ENCODE measurements at places on chromosomes 6 and 20.

- DNase-seq: no peak
Measured at GRCh38 chr6:11437824-11438459, 99.6 kb upstream of the TMEM170B start.

GRCh38 chr20:20930500-20930899 lies 175.7 kb downstream of the LINC00237 start:
- DNase-seq: no peak

DNA sequence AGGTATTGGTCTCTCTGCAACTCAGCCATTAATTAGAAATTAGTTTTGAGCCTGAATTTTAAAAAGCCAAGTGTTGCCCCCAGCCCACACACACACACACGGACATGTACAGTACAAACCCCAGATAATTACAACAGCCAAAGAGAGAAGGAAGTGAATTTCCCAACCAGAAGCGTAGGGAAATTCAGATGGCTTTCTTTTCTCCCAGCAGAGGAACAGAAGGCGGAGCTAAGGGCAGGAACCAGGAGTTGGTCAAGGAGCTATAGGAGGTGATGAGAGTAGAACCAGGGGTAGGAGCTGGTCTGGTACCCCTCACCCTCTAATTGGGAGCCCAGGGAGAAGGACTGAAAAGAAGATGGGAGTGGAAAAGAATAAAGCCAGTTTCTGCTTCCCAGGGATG lies 3.9 kb upstream of the ZBTB9 start:
- DNase-seq: no peak

- no peak for DNase-seq
Measured at GRCh38 chr20:8663424-8663823, 405.5 kb upstream of the PLCB4 start.

DNA sequence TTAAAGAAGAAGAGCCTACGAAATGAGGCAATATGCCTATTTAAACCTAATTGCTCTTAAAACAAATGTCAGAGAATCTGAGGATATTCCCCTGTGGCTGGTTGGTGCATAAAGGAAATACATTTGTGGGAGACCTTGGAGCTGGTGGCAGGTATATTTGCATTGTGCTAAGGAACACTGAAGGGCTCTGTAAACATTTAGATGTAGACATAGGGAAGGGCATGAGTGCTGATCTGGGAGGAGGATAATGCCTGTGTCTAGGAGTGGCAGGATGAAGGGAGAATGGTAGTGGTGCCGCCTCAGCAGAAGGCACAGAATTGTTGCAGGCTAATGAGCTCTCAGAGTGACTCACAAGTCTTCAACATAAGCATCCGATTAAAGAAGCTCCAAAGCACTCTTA lies 85.8 kb downstream of the CD164 start:
- DNase-seq: no peak

- peak; percentile 83 for DNase-seq
Measured at GRCh38 chr6:77463308-77463860, at the start of gene HTR1B. TSS of gene HTR1B (minus strand) at chr6:77463491. CDS start at chr6:77463403, 88 bp downstream.
